NCI-H1105 treated with DMSO at 0.1 percent for 48 hours (cell line): ENCODE measurements at places on chromosomes 1 and 21.
A peak's percentile ranks its signal among the peaks of the same experiment; 100 is the strongest.

- no peak for DNase-seq
Observed at GRCh38 chr1:33460947-33461629, 11.4 kb upstream of the ZSCAN20 start.

GRCh38 chr1:202648605-202649226 is 61.5 kb downstream of the SYT2 start:
- no peak for DNase-seq

DNA sequence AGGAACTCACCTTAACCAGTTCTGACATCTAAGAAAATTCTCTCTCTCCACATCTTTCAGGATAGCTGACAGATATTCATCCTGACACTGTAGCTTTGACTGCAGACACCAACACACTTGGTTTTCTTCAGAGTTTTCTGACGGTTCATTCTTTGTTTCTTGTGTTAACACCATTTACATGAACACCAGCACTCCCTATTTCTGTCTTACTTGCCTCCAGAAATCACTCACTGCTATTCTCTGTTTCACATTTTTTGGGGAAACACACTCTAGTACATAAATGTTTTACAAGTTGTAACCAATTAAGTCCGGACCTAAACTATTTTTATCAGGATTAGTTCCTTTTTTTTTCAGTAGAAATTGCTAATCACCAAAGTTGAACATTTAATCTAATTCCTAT is 15.4 kb downstream of the FLVCR1 start:
- no peak for DNase-seq

GRCh38 chr1:185419718-185420117 is 102.7 kb upstream of the IVNS1ABP start:
- DNase-seq: no peak

DNA sequence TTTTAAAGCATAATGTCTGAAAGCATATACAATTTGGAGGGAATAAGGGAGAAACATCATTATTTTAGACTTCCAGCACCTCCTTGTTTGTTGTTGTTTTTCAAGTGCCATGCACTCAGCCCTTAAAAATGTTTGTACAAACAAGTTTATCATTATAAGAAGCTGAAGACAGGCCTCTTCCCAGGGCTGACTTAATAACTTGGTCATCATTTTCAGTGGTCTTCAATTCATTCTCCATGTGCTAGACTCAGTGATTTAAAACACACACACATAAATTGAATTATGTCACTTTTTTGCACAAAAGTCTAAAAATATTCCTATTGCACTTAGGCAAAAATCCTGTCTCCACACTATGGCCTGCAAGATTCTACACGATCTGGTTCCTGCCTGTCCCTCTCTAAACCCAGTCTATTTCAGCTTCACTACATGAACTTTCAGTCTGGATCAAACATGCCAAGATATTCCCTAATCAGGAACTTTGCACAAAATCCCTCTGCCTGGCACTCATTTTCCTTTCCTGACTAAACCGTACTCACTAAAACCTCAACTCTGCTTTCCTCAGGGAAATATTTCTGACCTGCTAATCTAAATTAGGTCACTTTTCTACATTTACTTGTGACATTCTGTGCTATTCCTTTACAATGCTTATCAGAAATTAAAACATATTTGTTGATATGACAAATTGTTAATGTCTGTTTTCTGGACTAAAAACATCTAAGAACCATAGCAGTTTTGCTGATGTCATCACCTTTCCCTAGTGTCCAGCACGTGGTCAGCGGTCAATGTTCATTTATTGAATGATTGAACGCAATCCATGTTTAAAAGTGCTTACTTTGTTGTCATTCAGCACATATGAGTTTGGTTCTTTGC is 14.8 kb upstream of the GBP5 start:
- no peak for DNase-seq

DNA sequence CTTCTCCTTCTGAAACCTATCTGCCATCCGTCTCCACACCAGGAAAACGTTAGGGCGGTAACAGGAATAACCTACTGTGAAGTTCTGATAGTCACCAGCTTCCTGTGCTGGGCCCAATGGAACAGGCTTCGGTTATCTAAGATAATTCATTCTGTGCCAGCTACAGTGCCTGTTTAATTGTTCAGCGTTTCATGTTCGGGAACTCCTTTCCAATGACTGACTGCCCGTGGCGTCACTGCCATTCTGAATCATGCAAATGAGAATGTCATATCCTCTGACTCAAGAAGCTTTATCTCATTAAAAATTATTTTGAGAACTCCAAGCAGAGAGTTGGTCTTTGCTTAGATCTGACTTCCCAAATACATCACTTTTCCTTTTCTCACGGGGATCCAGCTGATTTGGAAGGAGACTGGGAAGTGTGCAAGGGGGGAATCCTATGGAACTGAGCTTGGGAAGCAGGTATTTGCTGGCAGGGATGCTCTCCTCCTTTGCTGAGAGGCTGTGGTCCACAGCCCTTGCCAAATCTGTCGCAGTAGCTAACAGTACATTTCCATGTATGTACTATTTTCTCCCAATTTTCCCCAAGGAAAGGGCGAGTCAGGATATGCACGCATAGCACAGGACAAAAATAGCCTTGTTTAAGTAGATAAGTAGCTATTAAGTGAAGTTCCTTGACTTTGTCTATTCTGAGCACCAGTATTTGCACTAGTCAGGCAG is 358.7 kb downstream of the LTN1 start:
- DNase-seq: no peak

GRCh38 chr1:204172404-204173029 is 6.4 kb upstream of the REN start:
- DNase-seq: no peak

DNA sequence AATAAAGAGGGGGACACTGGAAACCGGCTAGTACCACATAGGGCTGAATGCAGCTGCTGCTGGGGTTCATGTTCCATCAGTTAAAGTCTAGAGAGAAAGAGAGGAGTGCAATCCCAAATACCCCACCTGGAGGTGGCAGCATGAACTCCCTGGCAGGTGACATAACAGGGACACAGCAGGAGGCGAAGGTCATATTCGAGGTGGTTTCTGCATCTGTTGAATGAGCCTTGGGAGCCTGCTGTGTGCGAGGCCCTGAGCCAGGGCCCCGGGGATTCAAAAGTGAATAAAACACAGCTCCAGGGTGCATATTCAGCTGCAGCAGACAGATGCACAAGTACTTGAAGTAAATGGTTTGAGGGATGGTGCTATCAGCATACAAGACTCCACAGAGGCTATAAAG is 456.8 kb downstream of the SETD4 start:
- DNase-seq: no peak

DNA sequence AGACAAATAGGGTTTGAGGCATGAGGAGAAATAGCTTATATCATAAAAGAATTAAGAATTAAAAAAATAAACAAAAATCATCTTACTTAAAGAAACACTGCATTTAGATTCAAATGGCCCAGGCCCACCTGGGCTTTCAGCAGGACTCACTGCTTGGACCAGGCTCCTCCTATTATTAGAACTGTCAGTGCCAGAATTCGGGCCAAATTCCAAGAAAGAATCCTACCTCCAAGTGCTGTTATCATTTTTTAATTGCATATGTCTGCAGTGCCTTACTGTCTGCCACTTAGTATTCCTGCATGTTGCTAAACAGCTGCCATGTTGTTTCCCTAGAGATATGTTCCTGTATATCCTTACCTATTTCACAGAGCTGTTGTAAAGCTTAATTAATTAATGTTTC is 112.0 kb downstream of the BARHL2 start:
- DNase-seq: no peak

- no peak for DNase-seq
Observed at GRCh38 chr1:225250432-225250831, 177.4 kb downstream of the LBR start.

DNA sequence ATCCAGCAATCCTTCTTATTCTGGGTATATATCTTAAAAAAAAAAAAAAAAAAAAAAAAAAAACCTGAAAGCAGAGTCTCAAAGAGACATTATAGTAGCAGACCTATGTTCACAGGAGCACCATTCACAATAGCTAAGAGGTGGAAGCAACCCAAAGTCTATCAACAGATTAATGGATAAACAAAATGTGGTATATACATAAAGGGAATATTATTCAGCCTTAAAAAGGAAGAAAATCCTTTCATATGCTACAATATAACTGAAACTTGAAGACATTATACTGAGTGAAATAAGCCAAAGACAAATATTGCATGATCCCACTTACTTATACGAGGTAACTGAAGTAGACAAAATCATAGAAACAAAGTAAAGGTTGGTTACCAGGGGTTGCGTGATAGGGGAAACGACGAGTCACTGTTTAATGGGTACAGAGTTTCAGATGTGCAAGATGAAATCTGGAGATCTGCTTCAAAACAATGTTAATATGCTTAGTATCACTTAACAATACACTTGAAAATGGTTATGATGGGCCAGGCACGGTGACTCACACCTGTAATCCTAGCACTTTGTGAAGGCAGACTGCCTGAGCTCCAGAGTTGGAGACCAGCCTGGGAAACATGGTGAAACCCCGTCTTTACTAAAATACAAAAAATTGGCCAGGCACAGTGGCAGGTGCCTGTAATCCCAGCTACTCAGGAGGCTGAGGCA is 29.5 kb downstream of the PIK3R3 start:
- no peak for DNase-seq

GRCh38 chr1:76425201-76426145 is 350.9 kb downstream of the ST6GALNAC3 start:
- DNase-seq: no peak

GRCh38 chr21:33550772-33551660 is 8.2 kb downstream of the SON start:
- no peak for DNase-seq

- peak; percentile 40 for DNase-seq
Observed at GRCh38 chr1:41243079-41243385, 926 bp upstream of the SCMH1 start.

DNA sequence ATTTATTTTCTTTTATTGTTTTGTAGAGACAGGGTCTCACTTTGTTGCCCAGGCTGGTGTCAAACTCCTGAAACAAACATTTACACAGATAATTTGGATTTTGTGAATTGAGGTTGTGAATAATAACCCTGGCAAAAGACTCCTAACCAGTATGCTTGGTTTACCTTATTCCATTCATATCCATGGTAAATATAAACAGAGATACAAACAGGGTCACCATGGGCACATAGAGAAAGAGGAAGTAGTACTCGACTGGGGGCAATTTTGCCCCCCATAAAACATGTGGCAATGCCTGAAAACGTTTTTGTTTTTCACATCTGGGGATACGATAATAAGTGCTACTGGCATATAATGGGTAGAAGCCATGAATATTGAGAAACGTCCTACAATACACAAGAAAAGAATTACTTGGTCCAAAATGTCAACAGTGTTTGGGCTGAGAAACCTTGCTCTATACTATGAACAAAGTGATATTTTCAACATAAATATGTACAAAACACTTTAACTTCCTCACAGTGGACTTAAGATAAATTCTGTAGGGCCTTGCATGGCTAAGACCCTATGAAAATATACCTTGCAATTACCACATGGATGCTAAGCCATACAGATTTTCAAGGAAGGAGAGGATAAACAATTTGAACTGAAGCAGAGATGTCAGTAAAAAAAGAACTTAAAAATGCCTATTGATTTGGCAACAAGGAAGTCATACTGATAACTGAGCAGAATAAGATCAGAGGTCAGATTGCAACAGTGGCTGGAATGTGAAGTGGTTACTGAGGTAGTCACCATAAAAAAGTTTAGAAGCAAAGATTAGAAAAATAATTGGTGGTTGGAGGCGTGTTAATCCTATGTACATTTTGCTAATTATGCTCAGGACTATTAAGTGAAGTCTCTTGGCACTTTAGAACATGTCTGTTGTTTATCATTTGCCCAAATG is 27.4 kb upstream of the ASPM start:
- no peak for DNase-seq

GRCh38 chr1:205598841-205599668 is 32.8 kb downstream of the ELK4 start:
- no peak for DNase-seq

DNA sequence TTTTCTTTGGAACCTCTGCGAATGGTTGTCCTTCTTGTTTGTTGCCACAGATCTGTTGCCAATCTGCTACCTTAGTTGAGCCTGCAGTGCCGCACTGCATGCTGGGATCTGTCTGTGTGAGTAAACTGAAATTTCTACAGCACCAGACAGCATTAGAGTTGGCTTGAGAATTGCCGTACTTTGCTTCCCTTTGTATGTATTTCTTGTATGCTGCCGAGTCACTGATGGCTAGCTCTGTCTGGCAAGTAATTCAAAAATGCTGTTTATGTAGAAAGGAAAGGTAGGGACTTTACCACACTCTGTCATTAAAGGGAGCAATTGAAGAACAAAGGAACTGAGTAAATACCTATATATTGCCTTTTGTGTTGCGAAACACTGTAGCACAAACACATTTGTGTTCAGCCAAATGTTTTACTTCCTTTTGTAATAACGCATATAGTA is 857.4 kb downstream of the USP25 start:
- no peak for DNase-seq

GRCh38 chr1:224852901-224853568 is 76.4 kb upstream of the DNAH14 start:
- DNase-seq: peak; percentile 37

DNA sequence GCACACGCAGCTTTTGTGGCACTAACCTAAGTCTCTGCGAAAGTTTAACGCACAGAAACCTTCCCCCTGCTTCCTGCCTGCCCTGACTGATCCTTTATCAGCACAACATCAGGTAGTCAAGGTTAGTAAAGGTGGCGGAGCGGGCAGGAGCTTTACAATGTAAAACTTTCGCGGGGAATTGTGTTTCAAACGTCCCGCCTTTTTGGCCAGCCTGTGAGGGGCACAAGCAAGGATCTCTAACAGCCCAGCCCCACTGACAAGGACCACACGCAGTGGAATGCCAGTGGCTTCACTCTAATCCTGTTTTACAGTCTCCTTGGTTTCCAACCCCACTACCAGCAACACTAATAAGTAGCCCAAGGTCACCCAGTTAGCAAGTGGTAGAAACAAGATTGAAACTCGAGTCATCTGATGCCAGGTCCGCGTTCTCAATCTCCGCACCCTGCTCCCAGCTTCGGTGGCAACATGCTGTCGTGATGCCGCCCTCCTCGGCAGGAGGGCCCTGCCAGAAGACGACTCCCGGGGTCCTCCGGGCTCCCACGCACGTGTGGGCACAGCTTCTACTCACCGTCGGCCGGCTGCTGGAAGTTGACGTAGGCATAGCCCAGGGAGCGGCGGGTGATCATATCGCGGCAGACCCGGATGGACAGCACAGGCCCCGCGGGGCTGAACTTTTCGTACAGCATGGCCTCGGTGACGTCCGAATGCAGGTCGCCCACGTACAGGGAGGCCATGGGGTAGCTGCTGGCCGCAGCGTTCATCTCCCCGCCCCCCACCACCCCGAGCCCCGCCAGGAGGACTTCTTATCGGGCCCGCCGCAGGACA is 1.2 kb downstream of the PABPC4 start:
- DNase-seq: peak; percentile 23

DNA sequence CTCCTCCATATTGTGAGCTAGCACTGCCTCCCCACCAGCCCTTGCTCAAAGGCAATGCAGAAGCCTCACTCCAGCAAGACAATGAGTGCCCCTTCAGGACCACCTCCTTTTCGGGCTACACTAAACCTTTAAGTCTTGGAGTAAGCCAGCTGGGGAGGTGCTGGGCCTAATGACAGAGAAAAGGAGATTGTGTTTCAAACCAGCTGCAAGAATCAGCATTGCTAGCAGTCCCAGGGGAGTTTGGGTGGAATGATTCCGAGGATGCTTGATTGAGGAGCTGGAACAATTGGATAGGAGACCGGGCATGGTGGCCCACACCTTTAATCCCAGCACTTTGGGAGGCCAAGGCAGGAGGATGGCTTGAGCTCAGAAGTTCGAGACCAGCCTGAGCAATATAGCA is 54.1 kb upstream of the GPR37L1 start:
- DNase-seq: no peak
